ENCODE measurements at places on chromosomes 3 and 15. TPM values are rescaled to one million over a fixed set of nuclear protein-coding genes. Genes with fewer than 3 reads are reported as not detected.

The NR2F2 gene
- 12.7 TPM for total RNA-seq

The COL7A1 gene
- 287 TPM for total RNA-seq

The CPEB1 gene
- 0.97 TPM for total RNA-seq

The CHRFAM7A gene
- 0.42 TPM for total RNA-seq

The OCA2 gene
- 19.9 TPM for total RNA-seq

The ANKRD63 gene
- not detected for total RNA-seq

The DNASE1L3 gene
- total RNA-seq: 5.8 TPM
